ENCODE measurements at places on chromosomes 7 and 10. TPM values are rescaled to one million over a fixed set of nuclear protein-coding genes. Genes with fewer than 3 reads are reported as not detected.
A peak's percentile ranks its signal among the peaks of the same experiment; 100 is the strongest.

Gene AKR1C3
- 173 TPM for total RNA-seq

Gene ABCC2
- 0.89 TPM for total RNA-seq

DNA sequence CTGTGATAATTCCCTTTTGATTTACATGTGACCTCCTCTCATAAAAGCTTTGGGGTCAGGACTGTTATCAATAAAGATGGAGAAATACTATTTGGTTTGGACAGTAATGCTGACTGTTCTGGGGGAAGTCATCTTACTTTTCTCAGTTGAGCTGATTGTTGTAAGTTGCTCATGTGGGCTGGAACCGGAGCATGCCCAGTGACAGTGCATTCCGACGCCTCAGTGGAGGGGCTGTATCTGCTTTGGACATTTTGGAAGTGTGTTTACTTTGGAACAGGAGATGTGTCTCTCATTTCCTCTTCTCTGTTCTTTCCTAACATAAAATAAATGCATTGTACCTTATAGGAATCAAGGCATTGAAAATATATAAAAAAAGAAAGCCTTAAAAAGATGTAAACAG, 30.1 kb downstream of the RBM33 start:
- DNase-seq, result no peak

DNA sequence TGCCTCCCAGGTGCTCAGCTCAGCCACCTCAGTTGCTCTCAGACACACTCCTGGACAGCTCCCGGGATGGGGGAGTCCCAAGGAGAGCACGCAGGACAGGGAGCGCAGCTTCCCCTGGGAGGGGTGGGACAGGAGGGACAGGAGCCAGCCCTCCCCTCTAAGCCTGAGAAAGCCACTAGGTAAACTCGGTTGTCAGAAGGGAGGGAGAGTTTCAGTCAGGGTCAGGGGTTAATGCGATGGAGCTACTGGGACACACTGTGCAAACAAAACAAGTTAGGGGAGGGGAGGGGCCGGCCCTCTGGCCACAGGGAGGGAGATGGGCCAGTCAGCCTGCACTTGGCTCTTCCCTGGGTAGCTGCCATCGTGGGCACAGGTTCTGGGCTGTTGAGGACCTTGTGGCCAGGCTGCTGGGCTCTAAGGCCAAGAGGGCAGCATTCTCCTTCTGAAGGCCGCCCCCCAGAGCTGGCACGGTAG, 31.1 kb downstream of the KAZALD1 start:
- no peak for DNase-seq

DNA sequence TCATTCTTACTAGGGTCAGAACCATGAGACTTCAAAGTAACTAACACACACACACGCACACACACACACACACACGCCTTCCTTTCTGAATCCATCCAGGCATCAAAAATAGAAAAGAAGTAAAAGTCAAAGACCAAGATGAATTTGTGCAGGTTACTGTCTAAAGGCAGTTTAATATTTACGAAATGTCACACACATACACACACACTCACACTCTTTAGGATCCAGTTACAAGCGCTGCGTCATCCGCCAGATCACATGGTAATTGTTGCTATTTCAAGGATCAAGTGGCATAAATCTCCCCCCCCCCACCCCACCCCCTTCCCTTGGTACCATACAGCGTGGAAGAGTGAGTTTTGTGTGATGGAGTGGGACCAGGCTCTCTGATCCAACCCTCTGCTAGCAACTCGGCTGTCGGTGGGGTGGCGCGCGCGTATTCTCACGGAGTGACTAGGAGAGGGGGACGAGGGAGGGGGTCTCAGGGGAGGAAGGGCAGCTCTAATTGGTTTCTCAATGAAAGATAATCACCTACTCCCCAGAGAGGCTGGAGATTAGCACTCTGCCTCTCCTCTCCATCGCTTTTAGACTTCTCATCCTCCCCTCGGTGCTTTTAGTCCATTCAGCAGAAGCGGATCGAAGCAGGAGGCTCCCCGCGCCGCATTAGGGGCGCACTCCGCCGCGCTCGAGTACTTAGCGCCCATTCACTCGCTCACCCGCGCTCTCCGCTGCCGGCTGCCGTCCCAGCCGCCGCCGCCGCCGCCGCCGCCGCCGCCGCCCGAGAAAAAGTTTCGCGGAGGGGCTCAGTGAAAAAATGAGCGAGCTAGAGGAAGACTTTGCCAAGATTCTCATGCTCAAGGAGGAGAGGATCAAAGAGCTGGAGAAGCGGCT, 83.5 kb upstream of the PRKG1 start:
- DNase-seq, result peak; percentile 53
